Mesothelial cell of epicardium (in vitro differentiated cells): ENCODE measurements at places on chromosomes 12 and 14. TPM values are rescaled to one million over a fixed set of nuclear protein-coding genes. Genes with fewer than 3 reads are reported as not detected.
A peak's percentile ranks its signal among the peaks of the same experiment; 100 is the strongest.

DNA sequence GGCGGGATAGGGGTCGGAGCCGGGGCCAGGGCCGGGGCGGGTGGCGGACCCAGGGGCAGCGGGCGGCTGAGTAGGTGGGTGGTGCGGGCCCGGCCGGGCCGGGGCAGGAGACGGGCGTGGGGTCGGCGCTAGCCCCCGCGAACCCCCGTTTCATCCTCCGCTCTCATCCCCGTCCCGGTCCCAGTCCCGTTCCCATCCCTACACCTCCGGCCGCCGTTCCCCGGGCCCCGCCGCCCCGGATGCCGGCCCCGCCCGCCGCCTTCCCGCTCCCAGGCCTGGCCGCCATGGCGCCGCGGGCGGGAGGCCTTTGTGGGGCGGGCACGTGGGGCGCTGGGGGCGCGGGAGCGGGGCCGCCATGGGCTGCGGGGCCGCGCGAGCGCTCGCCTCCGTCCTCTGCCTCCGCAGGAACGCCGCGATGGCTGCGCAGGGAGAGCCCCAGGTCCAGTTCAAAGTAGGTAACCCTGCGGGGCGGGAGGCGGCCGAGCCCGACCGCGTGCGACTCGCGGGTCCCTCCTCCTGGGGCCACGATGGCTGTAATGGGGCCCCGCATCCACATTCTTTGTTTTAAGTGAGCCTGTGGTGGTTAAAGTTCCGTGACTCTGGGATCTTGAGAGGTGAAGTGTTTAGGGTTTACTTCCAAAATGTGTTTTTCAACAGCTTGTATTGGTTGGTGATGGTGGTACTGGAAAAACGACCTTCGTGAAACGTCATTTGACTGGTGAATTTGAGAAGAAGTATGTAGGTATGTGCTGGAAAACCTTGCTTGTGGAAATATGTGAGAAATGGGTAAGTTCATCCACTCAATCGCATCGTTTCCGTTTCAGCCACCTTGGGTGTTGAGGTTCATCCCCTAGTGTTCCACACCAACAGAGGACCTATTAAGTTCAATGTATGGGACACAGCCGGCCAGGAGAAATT is 572 bp downstream of the RAN start:
- DNase-seq: peak; percentile 62

- DNase-seq: no peak
Observed at GRCh38 chr12:130825771-130826150, 13.3 kb downstream of the STX2 start.

The DDX47 gene
- 69.3 to 70.8 TPM (median 70.4 TPM) in 3 replicates for total RNA-seq

The SIRT4 gene
- 3.9 to 4.6 TPM (median 4.3 TPM) in 3 replicates for total RNA-seq

- no peak for DNase-seq
Observed at GRCh38 chr12:77308056-77308455, 242.7 kb upstream of the E2F7 start.

- DNase-seq: no peak
Observed at GRCh38 chr12:18261273-18261672, at the start of gene PIK3C2G. PIK3C2G (plus strand) TSS chr12:18261518; CDS start chr12:18282082, 20,564 bp downstream.

- no peak for DNase-seq
Observed at GRCh38 chr14:95261616-95262510, 57.8 kb downstream of the CLMN start.

DNA sequence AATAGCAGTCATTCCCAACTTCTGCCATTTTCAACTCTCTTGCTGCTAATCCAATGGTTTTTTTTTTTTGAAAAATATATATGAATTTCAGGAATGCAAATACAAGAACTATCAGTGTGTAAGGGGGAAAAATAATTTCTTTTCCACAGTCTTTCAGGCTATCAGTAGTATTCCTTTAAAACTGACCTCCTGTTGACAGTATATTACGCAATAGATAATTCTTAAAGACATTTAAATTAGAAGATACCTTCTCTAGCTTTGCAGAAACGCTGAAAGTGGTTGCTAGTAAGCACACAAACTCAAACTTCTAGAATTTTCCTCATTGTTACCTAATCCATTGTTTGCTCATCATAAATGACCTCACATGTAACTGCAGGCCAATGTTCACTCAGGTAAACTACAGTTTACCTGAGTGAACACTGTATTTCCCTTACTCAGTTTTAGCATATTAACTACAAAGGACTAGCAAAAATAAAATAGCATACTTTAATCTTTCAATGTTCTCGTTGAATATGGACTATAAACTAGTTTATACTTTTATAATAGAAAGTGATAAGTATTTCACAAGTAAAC is at the start of gene C12orf50:
C12orf50 (minus strand) TSS at position 309 of the 573 bp plus-strand sequence. CDS start 2,439 bp downstream, outside the sequence.
- no peak for DNase-seq

DNA sequence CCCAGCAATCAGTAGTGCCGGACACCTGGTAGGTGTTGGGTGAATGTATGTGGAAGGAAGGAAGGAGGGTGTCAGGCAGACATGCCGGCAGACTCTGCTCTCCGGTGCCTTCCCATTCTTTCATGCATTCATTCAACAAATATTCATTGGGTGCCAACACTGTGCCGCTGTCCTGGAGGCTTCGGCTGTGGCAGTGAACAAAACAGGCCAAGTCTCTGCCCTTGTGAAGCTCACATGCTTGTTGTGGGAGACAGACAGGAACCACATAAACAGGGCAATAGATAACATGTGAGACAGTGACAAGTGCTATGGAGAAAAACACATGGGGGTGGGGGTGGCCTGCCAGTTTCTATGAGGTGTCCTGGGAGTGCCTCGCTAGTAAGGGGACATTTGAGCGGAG is 56.5 kb upstream of the ATF1 start:
- DNase-seq: no peak

GRCh38 chr12:28223858-28224257 is 33.6 kb downstream of the CCDC91 start:
- no peak for DNase-seq

DNA sequence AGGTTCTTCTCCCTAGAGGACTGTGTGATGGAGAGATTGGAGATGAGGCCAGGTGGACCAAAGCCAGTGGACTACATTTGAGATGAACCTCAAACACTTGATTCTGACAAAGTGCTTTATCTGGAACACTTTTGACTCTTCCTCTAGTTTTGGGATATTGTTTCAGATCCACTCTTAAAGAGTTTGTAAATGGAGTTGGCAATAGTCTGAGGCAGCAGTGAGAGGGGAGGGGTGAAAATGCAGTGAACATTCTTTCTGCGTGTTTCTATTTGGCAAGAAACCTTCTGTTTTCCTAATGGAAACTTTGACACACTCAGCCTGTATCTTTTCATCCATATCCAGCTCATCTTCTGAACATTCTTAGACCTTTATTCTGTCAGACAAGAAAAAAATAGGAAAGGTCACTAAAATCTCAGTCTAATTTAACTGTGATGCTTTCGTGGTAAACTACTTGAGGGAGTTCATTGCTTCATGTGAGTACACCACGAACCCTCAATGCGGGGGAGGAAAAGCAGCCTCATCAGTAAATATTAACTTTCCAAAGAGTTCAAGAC is 57.4 kb upstream of the KCNJ8 start:
- no peak for DNase-seq

The GPD1 gene
- 0.72 to 1.2 TPM (median 1.1 TPM) in 3 replicates for total RNA-seq

DNA sequence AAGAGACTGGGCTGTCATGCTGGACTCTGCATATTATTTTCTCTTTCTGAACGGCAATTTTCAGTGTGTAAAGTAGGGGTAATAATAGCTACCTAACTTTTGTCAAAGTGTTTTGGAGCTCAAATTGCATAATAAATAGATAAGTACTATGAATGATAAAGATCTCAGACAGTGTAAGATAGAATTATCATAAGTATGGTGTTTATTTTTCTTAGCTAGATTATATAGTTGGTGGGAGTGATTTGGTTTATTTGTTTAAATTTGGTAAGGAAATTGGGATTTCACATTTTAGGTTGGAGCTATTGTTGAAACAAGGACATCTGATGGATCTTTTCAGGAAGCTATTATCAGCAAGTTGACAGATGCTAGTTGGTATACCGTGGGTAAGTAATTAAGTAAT is 7.4 kb downstream of the ARID4A start:
- no peak for DNase-seq

- DNase-seq: no peak
Observed at GRCh38 chr14:64324895-64325294, 30.7 kb upstream of the ESR2 start.

GRCh38 chr14:28756884-28757570 is 9.6 kb upstream of the FOXG1 start:
- no peak for DNase-seq

DNA sequence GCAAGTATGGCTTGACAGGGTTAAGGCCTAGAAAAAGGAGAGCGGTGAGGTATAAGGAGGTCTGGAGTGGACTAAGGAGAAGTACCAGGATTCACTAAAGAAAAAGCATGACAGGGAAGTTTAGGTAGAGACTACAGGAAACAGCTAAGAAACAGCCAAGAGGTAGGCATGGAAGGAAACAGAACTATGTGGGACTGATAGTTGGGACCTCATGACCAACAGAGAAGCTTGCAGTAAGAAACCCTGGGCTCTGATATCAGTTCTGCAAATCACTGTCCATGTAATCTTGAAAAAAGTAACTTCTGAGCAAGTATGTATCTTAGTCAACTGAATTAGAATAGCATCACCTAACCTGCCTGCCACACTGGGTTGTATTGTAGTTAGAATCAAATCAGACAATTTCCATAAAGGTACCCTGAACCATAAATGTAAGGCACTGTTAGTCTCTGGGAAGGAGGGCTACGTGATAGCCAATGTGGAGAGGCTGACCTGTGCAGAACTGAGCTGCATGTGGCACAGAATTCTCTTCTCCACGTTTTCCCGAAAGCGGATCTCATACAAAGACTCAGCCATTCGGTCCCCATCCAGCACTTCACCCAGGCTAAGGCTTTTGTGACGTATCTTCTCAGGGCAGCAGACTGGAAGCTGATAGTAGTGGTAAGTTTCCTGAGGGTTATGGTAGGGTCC is 912 bp downstream of the TM9SF1 start:
- DNase-seq: no peak
